Adrenal gland (tissue), 19 donors: ENCODE measurements at places on chromosomes 2 and 18. TPM values are rescaled to one million over a fixed set of nuclear protein-coding genes. Genes with fewer than 3 reads are reported as not detected.

Gene MARCHF4
- not detected for total RNA-seq

Gene ACADL
- total RNA-seq: 2.9 TPM

Gene DSG4
- total RNA-seq: not detected

Gene CHRNG
- total RNA-seq: not detected

DNA sequence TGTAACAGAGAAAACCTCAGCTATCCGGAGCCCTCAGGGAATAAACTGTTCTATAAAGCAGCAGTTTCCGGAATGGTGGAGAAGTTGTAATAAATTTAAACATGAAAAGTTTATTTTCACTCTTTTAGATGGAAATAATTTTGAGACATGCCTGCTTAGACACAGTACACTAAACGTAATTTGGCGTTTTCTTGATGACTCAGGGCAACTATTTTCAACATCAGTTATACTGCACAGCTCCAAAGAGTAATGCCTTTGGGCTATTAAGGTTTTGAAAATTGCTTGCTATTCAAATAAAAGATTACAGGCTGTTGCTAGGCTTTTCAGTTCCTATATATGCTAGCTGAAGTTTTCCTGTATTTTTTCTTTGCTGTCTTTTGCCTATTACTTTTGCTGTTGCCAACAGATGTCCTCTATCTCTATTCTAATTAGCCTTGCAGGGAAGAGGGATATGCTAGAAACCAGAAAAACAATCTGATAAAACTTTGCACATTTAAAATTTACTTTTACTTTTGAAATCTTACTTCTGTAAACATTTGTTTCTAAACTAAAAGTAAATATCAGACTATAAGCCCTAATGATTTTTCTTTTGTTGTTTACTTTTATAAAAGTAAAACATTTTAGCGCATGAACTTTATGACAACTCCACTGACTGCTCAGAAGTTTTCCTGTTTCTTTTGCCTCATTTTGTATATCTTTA lies 113.4 kb upstream of the WDSUB1 start:
- H3K27me3 ChIP-seq: no peaks in the 10 kb centered on the region
- no peaks in the 10 kb centered on the region for H3K36me3 ChIP-seq
- peaks cover 14% of the 10 kb centered on the region for H3K4me1 ChIP-seq
- no peak for DNase-seq

- no peak overlapping the region for H3K4me3 ChIP-seq
- no peak for DNase-seq
- no peaks in the 10 kb centered on the region for H3K27me3 ChIP-seq
- H3K4me1 ChIP-seq: no peaks in the 10 kb centered on the region
- H3K36me3 ChIP-seq: peaks cover 24% of the 10 kb centered on the region
- H3K27ac ChIP-seq: no peak overlapping the region
Observed at GRCh38 chr2:88563129-88563528, 64.1 kb downstream of the EIF2AK3 start.

DNA sequence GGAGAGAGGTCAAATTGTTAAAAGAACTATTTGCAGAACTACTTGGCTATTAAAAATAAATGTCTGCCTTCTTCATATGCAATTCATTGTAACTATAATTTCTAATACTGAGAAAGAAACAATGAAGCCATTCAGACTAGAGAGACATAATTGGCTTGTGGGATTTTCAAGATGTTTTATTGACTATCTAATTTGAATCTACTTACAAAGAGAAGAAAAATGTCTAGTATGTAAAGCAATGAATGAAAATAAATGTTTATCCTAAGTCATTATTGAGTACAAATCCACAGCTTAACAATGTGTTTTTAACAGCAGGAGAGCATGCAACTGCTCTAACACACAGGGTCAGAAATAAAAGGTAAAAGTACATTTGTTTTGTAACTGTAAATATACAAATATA lies 19.2 kb downstream of the RMP24 start:
- no peak for DNase-seq
- no peaks in the 10 kb centered on the region for H3K27me3 ChIP-seq
- H3K27ac ChIP-seq: no peak overlapping the region
- H3K4me1 ChIP-seq: no peaks in the 10 kb centered on the region
- peaks cover 30% of the 10 kb centered on the region for H3K36me3 ChIP-seq
- H3K4me3 ChIP-seq: no peak overlapping the region

- no peak overlapping the region for H3K27ac ChIP-seq
- no peak for DNase-seq
- no peaks in the 10 kb centered on the region for H3K36me3 ChIP-seq
- H3K4me3 ChIP-seq: no peak overlapping the region
- H3K27me3 ChIP-seq: no peaks in the 10 kb centered on the region
- peaks cover 9% of the 10 kb centered on the region for H3K4me1 ChIP-seq
Observed at GRCh38 chr2:158567208-158567607, 110.5 kb downstream of the PKP4 start.

GRCh38 chr2:112824694-112825085 lies 11.9 kb downstream of the IL1B start:
- no peaks in the 10 kb centered on the region for H3K36me3 ChIP-seq
- no peaks in the 10 kb centered on the region for H3K4me1 ChIP-seq
- no peak overlapping the region for H3K27ac ChIP-seq
- no peaks in the 10 kb centered on the region for H3K27me3 ChIP-seq
- H3K4me3 ChIP-seq: no peak overlapping the region

DNA sequence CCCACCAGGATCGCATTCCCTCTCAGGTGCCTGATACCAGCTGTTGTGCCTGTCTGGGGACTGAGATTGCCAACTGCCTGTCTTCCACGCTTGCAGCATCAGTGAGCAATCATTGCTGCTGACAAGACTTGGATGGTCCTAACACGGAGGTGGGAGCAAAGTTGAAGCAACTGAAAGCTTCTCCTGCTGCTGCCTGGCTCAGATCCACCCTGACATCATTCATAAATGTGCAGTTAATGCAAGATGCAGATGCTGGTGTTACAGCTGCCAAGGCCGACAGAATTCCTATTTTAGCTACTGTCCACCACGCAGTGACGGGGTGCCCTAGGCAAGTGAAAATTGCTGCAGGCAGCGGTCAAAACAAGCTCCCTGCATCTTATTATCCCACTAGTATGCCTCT lies 131.4 kb downstream of the VWC2L start:
- H3K4me1 ChIP-seq: no peaks in the 10 kb centered on the region
- no peak for DNase-seq
- no peak overlapping the region for H3K4me3 ChIP-seq
- no peak overlapping the region for H3K27ac ChIP-seq

DNA sequence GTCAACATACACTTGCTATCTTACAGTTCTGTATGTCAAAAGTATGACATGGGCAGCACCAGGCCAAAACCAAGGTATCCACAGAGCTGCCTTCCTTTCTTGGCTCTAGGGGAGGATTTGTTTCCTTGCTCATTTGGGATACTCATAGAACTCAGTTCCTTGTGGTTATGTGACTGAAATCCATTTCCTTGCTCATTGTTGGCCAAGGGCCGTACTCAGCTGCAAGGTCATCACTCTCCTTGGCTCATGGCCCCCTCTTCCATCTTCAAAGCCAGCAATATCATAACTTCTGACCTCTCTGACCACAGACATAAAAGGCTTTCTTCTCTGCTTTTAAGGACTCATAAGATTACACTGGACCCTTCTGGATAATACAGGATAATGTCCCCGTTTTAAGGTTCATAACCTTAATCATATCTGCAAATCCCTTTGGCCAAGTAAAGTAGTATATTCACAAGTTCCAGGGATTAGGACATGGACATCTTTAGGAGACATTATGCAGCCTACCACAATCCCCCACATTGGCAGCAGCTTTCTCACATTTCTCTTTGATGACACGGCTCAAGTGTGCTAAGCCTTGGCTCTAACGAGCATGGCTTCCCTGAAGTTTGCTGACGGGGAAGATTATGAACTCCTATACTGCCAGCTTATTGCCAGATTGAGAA lies 20.9 kb downstream of the TMEM237 start:
- no peaks in the 10 kb centered on the region for H3K27me3 ChIP-seq
- H3K27ac ChIP-seq: no peak overlapping the region
- no peaks in the 10 kb centered on the region for H3K36me3 ChIP-seq
- no peak overlapping the region for H3K4me3 ChIP-seq
- peaks cover 10% of the 10 kb centered on the region for H3K4me1 ChIP-seq

- DNase-seq: no peak
- no peaks in the 10 kb centered on the region for H3K36me3 ChIP-seq
- H3K4me1 ChIP-seq: no peaks in the 10 kb centered on the region
Observed at GRCh38 chr2:14831458-14831857, 198.9 kb downstream of the LRATD1 start.

GRCh38 chr2:225065882-225066281 lies 23.6 kb upstream of the DOCK10 start:
- H3K4me3 ChIP-seq: no peak overlapping the region
- no peaks in the 10 kb centered on the region for H3K36me3 ChIP-seq
- H3K27me3 ChIP-seq: no peaks in the 10 kb centered on the region
- H3K27ac ChIP-seq: no peak overlapping the region

- H3K4me3 ChIP-seq: no peak overlapping the region
- H3K27me3 ChIP-seq: no peaks in the 10 kb centered on the region
- no peaks in the 10 kb centered on the region for H3K4me1 ChIP-seq
- H3K36me3 ChIP-seq: no peaks in the 10 kb centered on the region
- no peak overlapping the region for H3K27ac ChIP-seq
- DNase-seq: no peak
Observed at GRCh38 chr18:43108882-43109281, 6.6 kb downstream of the RIT2 start.
